ENCODE measurements at places on chromosomes 16 and 17.

DNA sequence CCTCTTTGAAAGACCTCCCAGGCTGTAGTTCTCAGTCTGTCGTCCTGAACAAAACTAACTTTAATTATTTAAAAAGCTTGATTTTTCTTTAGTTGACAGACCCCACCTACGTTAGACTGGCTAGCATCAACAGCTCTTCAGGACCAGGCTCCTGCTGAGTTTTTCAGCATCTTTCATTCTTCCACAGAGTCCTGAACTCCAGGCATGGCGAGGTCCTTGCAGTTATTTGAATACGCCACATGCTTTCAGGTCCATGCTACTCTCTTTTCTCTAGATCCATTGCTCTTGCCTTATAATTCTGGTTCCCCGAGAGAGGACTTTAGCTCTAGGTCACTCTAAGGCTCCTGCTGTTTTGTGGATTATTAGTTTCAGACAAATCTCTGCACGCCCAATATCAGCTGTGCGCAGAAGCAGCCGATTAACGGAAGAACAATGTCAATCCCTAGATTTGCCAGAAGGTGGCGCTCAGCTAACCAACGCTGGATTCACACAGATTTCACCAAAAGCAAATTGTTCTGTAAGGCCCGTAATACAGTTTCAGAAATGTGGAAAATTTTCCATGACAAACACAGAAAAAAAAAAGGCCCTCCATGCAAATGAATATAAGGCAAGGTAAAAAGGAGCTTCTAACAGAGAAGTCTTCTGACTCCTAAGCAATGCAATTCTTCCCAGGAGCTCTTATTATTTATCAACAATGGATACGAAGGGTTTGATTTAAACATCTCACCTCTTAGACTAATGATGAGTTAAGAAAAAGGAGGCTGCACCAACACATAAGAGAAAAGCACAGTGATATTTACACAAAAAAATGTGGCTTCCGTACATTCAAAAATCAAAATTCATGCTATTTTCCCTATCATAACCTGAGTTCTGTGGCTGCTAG, 33.5 kb upstream of the BCO1 start:
- peak; percentile 68 for DNase-seq

DNA sequence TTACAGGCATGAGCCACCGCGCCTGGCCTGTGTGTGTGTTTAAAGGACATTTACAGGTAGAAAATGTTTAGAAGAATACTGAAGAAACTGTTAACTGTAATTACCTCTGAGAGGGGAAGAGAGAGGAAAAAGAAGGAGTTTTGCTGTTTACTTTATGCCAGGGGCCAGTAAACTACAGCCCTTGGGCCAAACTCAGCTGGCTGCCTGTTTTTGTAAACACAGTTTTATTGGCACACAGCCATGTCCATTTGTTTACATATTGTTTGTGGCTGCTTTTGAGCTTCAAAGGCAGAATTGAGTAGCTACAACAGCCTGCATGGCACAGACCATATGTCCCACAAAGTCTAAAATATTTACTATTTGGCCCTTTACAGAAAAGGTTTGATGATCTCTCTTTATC, 76.4 kb downstream of the GPR139 start:
- no peak for DNase-seq

- DNase-seq: no peak
Measured at GRCh38 chr16:89048090-89048725, 45.4 kb upstream of the ACSF3 start.

DNA sequence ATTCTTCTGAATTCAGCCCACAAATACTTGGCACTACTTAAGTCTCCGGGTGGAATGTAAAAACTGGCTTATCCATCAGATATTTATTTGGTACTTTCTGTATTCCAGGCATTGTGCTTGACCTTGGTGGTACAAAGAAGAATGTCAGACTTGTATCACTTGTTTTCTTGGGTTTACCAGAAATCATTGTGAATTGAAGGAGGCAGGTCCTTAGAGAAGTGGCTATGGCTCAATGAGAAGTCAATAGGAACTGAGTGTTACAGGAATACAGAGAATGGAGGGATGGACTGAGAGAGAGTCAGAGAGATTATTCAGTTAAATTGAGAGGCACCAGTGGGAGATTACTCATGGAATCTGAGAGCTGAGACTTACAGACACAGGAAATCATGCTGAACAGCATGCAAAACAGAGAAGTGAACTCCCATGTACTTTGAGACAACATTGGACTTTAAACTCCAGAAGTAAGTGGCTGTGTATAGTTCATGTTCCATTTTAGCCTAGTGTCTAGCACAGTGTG, 704.1 kb downstream of the CDH11 start:
- no peak for DNase-seq

All from hindlimb muscle (tissue), 1 donor.